ENCODE measurements at places on chromosomes 16 and 17.

GRCh38 chr17:68425979-68426378 is 31.3 kb downstream of the WIPI1 start:
- no peak for DNase-seq

DNA sequence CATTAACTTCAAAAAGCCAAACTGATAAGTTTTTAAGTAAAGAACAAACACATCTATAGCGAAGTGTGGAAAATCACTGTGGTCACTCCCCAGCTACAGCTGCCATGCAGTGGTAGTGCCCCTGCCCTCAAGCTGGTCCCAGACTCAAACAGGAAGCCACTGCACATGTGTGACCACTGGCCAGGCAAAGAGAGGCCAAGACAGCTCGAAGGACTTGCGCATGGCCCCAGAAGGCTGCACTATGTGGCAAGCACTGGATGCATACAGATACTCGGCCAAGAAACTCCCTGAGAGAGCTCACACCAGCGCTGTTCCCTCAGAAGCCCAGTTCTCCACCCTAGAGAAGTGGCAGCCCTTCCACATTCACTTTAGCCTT is 82.4 kb downstream of the ANKRD11 start:
- no peak for DNase-seq

GRCh38 chr16:7318686-7319085 is 14.0 kb upstream of the RBFOX1 start:
- DNase-seq, result no peak

- no peak for DNase-seq
These were observed 540.4 kb upstream of the CDH11 start for GRCh38 chr16:65662256-65662655.

DNA sequence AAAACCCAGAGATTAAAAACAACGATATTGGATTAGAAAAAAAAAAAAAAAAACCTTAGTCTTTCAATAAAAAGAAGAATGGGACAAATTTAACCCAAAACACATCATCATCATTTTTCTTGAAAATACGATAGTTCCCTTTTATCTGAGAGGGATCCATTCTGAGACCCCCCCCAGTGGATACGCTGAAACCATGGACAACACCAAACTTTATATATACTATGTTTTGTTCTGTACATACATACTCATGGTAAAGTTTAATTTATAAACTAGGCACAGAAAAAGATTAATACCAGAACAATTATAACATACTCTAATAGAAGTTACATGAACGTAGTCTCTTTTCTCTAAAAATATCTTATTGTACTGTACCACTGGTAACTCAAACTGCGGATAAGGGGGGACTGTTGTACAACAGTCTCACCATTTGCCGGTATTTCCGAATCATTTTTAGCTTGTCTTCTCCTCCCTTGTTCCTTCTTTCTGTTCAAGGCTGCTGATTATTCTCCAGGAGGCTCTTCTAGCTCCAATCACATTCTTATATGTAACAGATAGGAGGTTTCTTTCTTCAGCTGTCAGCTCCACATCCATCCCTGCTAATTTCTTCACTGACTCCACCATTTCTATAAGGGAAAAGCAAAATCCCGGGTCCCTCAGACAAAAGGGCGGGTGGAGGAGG is 37.0 kb downstream of the RNF135 start:
- DNase-seq, result no peak

DNA sequence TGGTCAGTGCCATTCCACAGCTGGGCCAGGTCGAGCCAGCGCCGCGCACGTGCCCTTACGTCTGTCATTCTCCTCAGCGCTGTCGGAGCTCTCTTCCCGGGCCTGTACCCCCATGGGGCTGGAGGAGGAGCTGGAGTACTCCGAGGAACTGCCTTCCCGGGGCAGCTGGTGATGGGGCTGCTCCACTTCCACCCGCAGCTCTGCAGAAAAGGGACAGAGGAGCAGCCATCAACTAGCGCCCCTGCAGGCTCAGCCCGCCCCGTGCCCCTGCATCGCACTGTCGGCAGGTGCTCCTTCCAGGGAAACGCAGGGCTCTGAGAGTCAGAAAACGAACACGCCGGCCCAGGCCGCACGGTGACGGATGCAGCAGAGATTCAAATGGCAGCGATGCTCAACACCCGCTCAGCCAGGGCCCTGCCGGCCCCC is 20.9 kb downstream of the MAP1LC3B start:
- no peak for DNase-seq

DNA sequence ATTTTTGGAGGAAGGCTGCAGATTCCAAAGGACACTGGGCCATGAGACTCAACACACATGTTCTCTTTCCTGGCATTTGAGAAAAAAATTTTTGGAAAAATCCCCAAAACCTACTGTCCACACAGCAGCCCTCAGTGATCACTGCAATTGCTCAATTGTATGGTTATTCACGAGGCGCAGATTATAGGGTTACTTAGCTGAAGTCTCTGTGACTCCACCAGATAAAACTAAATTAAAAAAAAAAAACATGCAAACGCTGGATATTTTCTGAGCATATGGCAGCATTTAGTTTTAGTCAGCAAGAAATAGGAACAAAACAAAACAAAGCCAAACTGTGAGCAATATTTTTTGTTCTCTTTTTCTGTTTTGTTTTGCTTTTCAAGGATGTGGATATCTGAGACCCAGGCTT is 83.8 kb upstream of the FAM20A start:
- DNase-seq, result no peak

GRCh38 chr16:57186872-57187854 is 1.0 kb downstream of the RSPRY1 start:
- peak; percentile 21 for DNase-seq

DNA sequence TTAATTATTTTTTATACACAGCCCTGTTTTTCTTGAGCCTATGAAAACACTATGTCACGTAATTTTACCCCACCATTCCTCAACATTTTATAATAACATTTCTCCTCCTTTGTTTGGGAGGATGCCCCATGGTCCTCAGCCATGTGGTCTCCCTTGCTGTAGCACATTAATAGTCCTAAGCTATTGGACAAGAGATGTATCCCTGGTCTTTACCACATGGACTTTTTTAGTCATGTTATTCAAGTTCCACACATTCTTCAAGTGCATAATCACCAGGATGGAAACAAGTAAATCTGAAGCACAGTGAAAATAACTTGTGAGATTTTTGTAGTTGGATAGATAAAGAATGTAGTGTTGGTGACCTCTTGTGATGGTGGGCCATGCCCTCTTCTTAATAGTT is 2.0 kb upstream of the KRTAP2-3 start:
- no peak for DNase-seq

All from activated naive CD4-positive, alpha-beta T cell treated with Interleukin-2 at 50 U/mL for 16 hours (primary cell).